ENCODE measurements at places on chromosomes 1 and 21.

DNA sequence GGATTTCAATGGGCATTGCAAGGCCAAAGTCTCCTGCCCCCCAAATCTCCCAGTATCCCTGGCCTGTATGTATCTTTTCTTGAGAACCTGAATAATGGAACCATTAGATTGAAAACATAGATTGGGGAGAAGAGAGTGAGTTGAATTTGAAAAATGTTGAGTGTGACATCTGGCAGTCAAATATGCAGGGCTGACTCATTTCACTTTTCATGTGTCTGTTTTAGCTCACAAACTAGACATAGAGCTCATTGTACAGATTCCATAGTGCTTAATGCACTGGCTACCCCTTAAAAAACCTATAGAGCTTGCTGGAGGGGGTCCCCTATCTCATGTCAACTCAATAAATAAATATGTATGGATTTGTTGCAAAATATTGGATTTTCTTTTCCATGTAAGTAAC is 30.8 kb downstream of the DDR2 start:
- peaks cover 30% of the 10 kb centered on the region for H3K27me3 ChIP-seq
- no peak overlapping the region for H3K4me3 ChIP-seq
- H3K36me3 ChIP-seq, result no peaks in the 10 kb centered on the region

GRCh38 chr1:154352245-154352580 is 26.9 kb downstream of the ATP8B2 start:
- peak overlapping the region; percentile 76 for H3K4me3 ChIP-seq
- no peak overlapping the region for H3K27ac ChIP-seq
- peaks cover 29% of the 10 kb centered on the region for H3K36me3 ChIP-seq
- H3K27me3 ChIP-seq, result peaks cover 3% of the 10 kb centered on the region
- H3K4me1 ChIP-seq, result peaks cover 28% of the 10 kb centered on the region

DNA sequence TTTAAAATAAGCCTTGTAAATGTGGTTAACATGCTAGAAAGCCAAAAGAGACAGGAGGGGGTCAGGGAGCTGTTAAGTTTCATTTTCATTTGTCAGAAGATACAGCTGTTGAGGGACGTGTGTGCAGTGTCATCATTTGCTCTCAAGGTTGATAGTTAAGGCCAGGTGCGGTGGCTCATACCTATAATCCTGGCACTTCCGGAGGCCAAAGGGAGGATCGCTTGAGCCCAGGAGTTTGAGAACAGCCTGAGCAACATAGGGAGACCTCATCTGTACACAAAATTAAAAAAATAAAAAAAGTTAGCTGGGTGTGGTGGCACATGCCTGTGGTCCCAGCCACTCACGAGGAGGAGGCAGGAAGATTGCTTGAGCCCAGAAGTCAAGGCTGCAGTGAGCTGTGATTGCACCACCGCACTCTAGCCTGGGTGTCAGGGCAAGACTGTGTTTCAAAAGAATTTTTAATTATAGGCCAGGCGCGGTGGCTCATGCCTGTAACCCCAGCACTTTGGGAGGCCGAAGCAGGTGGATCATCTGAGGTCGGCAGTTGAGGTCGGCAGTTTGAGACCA is 22.7 kb downstream of the ZBTB8OS start:
- H3K27me3 ChIP-seq, result no peaks in the 10 kb centered on the region
- DNase-seq, result no peak
- peaks cover 50% of the 10 kb centered on the region for H3K36me3 ChIP-seq
- H3K27ac ChIP-seq, result peak overlapping the region; percentile 78

DNA sequence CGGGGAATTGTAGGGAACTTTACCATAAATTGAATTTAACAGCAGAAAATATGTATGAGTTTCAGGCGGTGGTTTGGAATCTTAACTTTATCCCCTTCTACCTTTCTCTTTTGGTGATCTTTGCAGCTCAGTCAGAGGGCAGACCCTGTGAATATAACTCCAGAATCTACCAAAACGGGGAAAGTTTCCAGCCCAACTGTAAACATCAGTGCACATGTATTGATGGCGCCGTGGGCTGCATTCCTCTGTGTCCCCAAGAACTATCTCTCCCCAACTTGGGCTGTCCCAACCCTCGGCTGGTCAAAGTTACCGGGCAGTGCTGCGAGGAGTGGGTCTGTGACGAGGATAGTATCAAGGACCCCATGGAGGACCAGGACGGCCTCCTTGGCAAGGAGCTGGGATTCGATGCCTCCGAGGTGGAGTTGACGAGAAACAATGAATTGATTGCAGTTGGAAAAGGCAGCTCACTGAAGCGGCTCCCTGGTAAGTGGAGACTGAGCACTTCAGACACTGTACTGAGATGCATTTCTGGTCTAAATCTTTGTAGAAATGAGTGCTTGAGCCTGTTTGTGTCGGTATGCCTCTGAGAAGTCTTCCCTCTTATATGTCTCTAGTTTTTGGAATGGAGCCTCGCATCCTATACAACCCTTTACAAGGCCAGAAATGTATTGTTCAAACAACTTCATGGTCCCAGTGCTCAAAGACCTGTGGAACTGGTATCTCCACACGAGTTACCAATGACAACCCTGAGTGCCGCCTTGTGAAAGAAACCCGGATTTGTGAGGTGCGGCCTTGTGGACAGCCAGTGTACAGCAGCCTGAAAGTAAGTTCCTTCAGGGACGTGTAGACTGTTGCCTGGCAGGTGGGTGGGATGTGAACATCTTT is 1.5 kb downstream of the CCN1 start:
- DNase-seq, result no peak
- peaks cover 72% of the 10 kb centered on the region for H3K27me3 ChIP-seq
- no peaks in the 10 kb centered on the region for H3K36me3 ChIP-seq
- peak overlapping the region; percentile 84 for H3K4me3 ChIP-seq
- no peak overlapping the region for H3K27ac ChIP-seq

GRCh38 chr1:233364695-233365539 is 37.4 kb downstream of the MAP3K21 start:
- no peaks in the 10 kb centered on the region for H3K4me1 ChIP-seq
- no peak for DNase-seq
- no peaks in the 10 kb centered on the region for H3K36me3 ChIP-seq
- no peak overlapping the region for H3K27ac ChIP-seq
- peaks cover 1% of the 10 kb centered on the region for H3K27me3 ChIP-seq
